ENCODE measurements at places on chromosomes 5 and 9.

GRCh38 chr9:97565262-97565661 is 63.8 kb downstream of the TMOD1 start:
- no peak for DNase-seq

DNA sequence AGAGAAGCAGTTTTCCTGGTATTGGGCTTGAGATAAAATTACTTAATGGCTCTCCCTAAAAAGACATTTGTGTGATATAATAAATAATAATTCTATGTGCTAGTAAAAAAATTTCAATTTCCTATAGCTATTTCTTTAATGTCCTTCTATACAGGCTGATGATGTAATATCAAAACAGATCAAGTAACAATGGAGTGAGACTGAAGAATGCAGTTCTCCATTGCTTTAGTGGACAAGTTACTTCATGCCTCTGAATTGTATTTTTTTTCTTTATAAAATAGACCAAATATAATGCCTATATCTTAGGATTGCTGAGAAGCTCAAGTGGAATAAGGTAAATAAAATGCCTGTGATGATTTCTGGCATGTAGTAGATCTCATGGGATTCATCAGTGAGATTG is 35.6 kb upstream of the NEURL1B start:
- DNase-seq = no peak

GRCh38 chr5:171422902-171423663 is 3.6 kb downstream of the FGF18 start:
- DNase-seq = no peak

GRCh38 chr5:31847354-31847753 is 208.4 kb downstream of the PDZD2 start:
- no peak for DNase-seq

All from activated CD4-positive, CD25-positive, alpha-beta regulatory T cell treated with anti-CD3 and anti-CD28 coated beads, Interleukin-2, amount 50 U/mL, for 72 hours (primary cell).